ENCODE measurements at places on chromosomes 3 and 15. TPM values are rescaled to one million over a fixed set of nuclear protein-coding genes. Genes with fewer than 3 reads are reported as not detected.

GRCh38 chr3:16476636-16477035, 36.9 kb downstream of the RFTN1 start:
- no peaks in the 10 kb centered on the region for H3K27me3 ChIP-seq
- peaks cover 36% of the 10 kb centered on the region for H3K4me1 ChIP-seq
- H3K4me3 ChIP-seq: no peak overlapping the region
- DNase-seq: no peak
- peak overlapping the region; percentile 2 for H3K27ac ChIP-seq

Gene CPLX3
- not detected for polyA plus RNA-seq

DNA sequence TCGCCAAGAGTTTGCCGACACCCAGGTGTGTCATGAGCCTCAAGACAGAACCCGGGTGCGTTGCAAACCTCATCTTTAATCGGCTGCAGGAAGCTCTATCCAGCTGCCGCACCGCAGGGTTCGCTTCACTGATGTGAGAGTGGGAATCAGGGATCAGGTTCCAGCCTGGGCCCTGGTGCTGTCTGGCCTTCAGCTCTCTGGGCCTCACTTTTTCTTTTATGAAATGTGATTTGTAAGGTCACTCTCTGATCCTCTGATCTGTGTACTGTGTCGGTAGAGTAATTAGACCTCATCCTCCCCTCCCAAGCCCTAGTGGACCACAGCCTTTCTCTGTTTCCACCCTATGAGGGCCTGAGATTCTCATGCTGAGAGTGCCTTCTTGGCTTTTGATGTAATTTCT, 202.8 kb upstream of the UBE2E1 start:
- no peak overlapping the region for H3K27ac ChIP-seq
- H3K4me3 ChIP-seq: no peak overlapping the region
- H3K27me3 ChIP-seq: no peaks in the 10 kb centered on the region
- DNase-seq: no peak
- no peaks in the 10 kb centered on the region for H3K36me3 ChIP-seq

GRCh38 chr3:30319713-30320112, 286.7 kb upstream of the TGFBR2 start:
- no peaks in the 10 kb centered on the region for H3K27me3 ChIP-seq
- peak; percentile 8 for DNase-seq
- no peak overlapping the region for H3K4me3 ChIP-seq
- peaks cover 7% of the 10 kb centered on the region for H3K4me1 ChIP-seq

DNA sequence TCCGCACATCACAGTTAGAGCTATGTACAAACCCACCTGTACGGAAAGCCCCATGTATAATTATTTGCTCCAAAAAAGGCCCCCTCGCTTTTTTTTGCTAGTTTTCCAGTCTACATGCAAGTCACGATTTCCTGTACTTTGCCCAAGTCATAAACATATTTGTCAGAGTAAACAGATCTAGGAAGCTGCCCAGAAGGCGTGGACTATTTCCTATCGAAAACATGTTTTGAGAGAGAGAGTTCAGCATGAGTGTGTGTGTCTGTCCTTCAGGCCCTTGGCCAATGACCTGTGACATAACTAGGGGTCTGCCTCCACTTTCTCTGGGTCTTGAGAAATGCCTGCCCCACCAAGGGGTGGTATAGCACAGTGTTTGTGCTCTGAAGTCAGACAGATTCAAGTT, 72.7 kb upstream of the HACD2 start:
- no peak for DNase-seq
- H3K27me3 ChIP-seq: no peaks in the 10 kb centered on the region
- peaks cover 57% of the 10 kb centered on the region for H3K36me3 ChIP-seq
- peaks cover 55% of the 10 kb centered on the region for H3K4me1 ChIP-seq
- H3K4me3 ChIP-seq: no peak overlapping the region
- H3K27ac ChIP-seq: peak overlapping the region; percentile 52

DNA sequence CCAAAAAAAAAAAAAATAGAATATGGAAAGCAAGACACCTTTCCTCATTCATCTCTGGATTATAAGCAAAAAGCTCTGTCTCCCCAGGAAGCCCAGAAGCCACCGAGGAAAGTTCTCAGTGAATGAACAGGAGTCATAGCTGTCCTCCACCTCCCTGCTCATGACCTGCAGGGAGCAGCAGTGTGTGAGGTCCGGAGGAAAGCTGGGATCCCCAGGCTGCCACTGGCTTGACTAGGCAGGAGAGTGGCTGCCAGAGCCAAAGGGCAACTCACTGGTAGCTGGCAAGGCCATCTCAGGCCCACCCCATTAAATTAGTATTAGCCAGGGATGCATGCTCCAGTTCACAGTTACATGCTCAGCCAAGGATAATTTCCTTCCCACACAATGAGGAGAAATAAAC, 191.6 kb upstream of the STT3B start:
- no peak overlapping the region for H3K27ac ChIP-seq
- no peaks in the 10 kb centered on the region for H3K36me3 ChIP-seq
- H3K4me1 ChIP-seq: no peaks in the 10 kb centered on the region

GRCh38 chr3:134277066-134277660, 26.5 kb upstream of the RYK start:
- DNase-seq: no peak
- H3K4me3 ChIP-seq: no peak overlapping the region
- no peak overlapping the region for H3K27ac ChIP-seq
- H3K27me3 ChIP-seq: no peaks in the 10 kb centered on the region
- H3K36me3 ChIP-seq: no peaks in the 10 kb centered on the region
- no peaks in the 10 kb centered on the region for H3K4me1 ChIP-seq

DNA sequence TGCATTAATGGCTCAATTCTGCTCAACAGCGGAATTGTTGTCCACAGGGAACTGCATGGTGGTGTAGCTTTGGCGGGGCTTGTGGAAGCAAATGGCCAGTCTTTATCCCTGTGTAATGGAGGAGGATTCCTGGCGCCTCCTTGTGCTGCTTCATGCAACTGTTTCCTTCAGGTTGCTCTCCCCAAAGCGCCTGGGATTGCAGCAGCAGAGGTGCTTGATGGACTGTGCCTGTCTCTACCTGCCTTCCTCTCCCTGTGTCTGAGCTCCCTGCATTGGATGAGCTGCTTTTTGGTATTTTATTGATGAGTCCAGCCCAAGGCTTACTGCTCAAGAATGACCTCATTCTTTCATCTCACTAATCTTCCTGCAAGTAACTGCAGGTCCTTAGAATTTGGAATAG, 72.9 kb upstream of the NDN start:
- no peak overlapping the region for H3K4me3 ChIP-seq
- DNase-seq: no peak
- H3K36me3 ChIP-seq: no peaks in the 10 kb centered on the region
- H3K27me3 ChIP-seq: no peaks in the 10 kb centered on the region
- H3K4me1 ChIP-seq: no peaks in the 10 kb centered on the region
- no peak overlapping the region for H3K27ac ChIP-seq

DNA sequence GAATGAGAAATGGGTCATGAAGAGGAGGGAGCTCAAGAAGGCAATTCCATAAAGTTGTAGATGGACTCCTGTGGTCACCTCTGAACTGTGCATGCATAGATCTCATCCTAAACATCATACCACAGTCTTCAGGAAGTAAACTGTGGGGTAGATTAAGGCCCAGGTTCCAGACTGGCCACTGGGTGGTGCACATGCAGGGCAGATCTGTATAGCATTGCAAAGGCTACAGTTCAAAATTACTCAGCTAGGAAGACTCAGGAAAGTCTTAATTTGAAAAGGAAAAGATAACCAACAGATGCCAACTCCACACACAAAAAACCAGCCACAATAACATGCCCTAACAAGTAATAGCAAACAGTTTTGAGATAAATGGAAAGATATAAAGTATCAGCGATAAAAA, 20.3 kb downstream of the KY start:
- no peak overlapping the region for H3K27ac ChIP-seq
- no peaks in the 10 kb centered on the region for H3K36me3 ChIP-seq
- no peaks in the 10 kb centered on the region for H3K4me1 ChIP-seq
- H3K4me3 ChIP-seq: no peak overlapping the region
- H3K27me3 ChIP-seq: no peaks in the 10 kb centered on the region

Gene IRAK2
- polyA plus RNA-seq: 8.6 TPM
